ENCODE measurements at places on chromosomes 3 and 15.

GRCh38 chr3:156189927-156190326, 69.5 kb downstream of the KCNAB1 start:
- DNase-seq, result no peak
- no peaks in the 10 kb centered on the region for H3K36me3 ChIP-seq
- no peak overlapping the region for H3K4me3 ChIP-seq
- H3K4me1 ChIP-seq, result no peaks in the 10 kb centered on the region
- H3K27me3 ChIP-seq, result no peaks in the 10 kb centered on the region

DNA sequence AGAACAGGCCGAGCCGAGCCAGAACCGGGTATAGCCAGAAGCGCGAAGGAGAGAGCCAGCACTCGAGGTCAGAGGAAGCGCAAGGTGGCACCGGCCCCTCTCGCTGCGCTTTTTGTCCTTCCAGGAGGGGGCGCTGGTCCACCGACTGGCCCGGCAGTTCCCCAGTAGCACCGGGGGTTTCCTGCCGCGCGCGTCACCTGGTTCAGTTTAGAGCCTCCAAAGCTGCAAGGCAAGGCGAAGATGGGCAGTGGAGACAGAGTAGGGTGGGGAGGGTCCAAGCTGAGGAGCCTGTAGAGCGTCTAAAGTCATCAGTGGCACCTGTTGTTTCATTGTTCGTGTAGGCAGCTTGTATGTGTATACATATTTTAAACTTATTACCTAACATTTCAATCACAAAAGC, 7.6 kb upstream of the NR2E3 start:
- H3K27me3 ChIP-seq, result no peaks in the 10 kb centered on the region
- no peaks in the 10 kb centered on the region for H3K36me3 ChIP-seq
- no peaks in the 10 kb centered on the region for H3K4me1 ChIP-seq
- DNase-seq, result no peak

DNA sequence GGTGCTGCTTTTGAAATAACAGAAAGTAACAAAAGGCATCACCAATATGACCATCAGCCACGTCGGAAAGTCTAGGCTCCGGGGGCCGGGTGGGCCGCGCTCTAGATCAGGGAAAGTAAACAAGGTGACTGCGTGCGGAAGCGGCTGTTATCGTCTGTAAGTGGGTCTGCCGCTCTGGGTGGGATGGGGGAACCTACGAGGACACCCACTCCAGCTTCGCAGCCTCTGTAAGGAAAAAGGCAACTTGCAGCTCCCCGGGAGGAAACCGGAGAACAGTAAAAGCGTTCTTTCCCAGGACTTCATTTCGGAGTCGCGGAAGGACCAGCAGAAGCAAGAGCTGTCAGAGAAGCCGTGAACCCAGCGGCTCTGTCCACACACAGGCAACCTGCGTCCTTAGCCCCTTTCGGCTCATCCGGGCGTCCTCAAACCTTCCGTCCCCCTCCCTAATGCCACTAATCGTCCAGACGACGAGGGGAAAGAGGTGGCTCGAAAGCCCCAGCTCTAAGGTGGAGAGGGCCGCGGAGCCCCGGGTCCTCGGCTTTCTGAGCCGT, 461 bp downstream of the XRN1 start:
- H3K36me3 ChIP-seq, result peaks cover 4% of the 10 kb centered on the region
- peaks cover 26% of the 10 kb centered on the region for H3K4me1 ChIP-seq
- DNase-seq, result no peak
- peak overlapping the region; percentile 99 for H3K4me3 ChIP-seq
- H3K27ac ChIP-seq, result peak overlapping the region; percentile 97
- no peaks in the 10 kb centered on the region for H3K27me3 ChIP-seq

DNA sequence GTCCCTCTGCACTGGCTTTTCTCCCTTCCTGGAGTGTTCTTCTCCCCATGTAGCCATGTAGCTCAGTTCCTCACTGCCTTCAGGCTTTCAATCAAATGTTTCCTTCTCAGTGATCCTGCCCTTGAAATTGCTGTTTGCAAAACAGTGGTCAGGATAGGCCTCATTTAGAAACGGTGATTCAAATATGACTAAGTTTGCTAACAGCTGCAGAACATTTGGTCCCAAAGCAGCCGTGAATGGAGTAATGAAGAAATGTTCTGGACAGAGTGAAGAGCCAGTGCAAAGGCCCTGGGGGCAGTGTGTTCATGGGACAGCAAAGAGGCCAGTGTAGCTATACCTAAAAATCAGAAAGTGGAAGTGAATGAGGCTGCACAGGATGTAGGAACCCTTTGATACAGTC, 223.4 kb downstream of the FEZF2 start:
- H3K4me3 ChIP-seq, result peak overlapping the region; percentile 31
- no peak for DNase-seq
- peaks cover 34% of the 10 kb centered on the region for H3K4me1 ChIP-seq
- peak overlapping the region; percentile 71 for H3K27ac ChIP-seq
- no peaks in the 10 kb centered on the region for H3K36me3 ChIP-seq

- peak overlapping the region; percentile 92 for H3K27ac ChIP-seq
- DNase-seq, result no peak
- H3K4me1 ChIP-seq, result peaks cover 51% of the 10 kb centered on the region
Observed at GRCh38 chr3:124886168-124887056, 753 bp downstream of the ITGB5 start.

DNA sequence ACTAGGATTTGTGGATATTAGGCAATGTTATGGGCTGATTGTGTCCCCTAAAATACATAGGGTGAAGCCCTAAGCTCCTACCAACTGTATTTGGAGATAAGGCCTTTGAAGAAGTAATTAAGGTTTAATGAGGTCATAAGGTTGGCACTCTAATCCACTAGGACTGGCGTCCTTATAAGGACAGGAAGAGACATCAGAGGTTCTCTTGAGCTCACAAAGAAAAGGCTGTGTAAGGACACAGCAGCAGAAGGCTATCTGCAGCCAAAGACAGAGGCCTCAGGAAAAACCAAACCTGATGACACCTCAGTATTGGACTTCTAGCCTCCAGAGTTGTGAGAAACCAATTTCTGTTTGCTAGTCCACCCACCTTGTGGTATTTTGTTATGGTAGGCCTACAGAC, 416.7 kb downstream of the ZBTB20 start:
- no peak for DNase-seq
- H3K4me3 ChIP-seq, result no peak overlapping the region
- H3K27me3 ChIP-seq, result no peaks in the 10 kb centered on the region

DNA sequence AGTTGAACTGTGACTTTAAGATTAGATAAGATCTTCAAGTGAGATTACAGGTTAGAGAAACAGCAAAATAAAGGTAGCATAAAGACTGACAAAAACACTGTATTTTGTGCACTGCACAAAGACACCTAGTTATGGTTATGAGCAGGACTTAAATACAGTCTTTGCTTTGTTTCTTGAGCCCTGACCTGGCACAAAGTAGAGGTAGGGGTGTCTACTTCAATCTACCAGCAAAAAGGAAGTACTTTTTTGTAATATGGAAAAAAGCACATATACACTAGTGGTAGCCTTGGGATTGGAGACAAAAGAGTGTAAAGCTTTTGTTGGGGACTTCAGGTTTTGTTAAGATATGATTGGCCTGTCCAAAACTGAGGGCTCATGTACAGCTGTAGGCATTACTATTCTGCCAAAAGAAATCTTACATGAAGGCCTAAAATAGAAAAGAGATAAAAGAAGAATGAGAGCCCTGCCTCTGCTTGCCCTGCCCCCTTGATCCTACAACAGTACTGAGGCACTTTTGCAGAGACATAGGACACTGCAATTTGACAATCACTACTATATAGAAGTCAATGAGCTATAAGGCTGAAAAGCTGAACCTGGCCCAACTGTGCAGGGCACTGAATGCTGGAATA, 194.3 kb downstream of the CBLB start:
- DNase-seq, result no peak
- no peaks in the 10 kb centered on the region for H3K27me3 ChIP-seq
- peaks cover 21% of the 10 kb centered on the region for H3K4me1 ChIP-seq
- no peak overlapping the region for H3K27ac ChIP-seq
- H3K36me3 ChIP-seq, result peaks cover 9% of the 10 kb centered on the region

- H3K4me3 ChIP-seq, result no peak overlapping the region
- H3K27me3 ChIP-seq, result no peaks in the 10 kb centered on the region
- no peak overlapping the region for H3K27ac ChIP-seq
- no peaks in the 10 kb centered on the region for H3K36me3 ChIP-seq
- peaks cover 11% of the 10 kb centered on the region for H3K4me1 ChIP-seq
- no peak for DNase-seq
Observed at GRCh38 chr15:60656041-60656440, 177.1 kb upstream of the ICE2 start.

DNA sequence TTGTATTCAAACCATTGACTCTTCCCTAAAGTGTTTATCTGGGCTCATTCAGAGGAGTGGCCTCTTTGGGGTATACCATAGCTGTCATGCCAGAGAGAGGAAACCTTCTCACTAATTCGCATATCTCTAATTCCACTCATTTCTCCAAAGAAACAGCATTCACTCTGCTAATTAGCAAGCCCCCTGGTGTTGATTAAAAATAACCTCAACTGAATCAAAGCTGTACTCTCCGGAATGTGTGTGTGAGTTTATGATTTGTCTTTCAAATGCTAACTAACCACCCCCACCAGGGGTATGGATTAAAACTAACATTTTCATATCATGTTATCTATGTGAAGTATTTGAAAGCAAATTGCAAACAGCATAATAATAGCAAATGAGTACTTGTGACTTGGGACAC, 45.5 kb downstream of the PAQR5 start:
- no peaks in the 10 kb centered on the region for H3K27me3 ChIP-seq
- H3K4me1 ChIP-seq, result no peaks in the 10 kb centered on the region
- H3K27ac ChIP-seq, result no peak overlapping the region

GRCh38 chr3:179324270-179324754, 1.5 kb downstream of the ZNF639 start:
- peak overlapping the region; percentile 79 for H3K4me3 ChIP-seq
- DNase-seq, result no peak
- no peaks in the 10 kb centered on the region for H3K27me3 ChIP-seq
- H3K36me3 ChIP-seq, result peaks cover 11% of the 10 kb centered on the region

DNA sequence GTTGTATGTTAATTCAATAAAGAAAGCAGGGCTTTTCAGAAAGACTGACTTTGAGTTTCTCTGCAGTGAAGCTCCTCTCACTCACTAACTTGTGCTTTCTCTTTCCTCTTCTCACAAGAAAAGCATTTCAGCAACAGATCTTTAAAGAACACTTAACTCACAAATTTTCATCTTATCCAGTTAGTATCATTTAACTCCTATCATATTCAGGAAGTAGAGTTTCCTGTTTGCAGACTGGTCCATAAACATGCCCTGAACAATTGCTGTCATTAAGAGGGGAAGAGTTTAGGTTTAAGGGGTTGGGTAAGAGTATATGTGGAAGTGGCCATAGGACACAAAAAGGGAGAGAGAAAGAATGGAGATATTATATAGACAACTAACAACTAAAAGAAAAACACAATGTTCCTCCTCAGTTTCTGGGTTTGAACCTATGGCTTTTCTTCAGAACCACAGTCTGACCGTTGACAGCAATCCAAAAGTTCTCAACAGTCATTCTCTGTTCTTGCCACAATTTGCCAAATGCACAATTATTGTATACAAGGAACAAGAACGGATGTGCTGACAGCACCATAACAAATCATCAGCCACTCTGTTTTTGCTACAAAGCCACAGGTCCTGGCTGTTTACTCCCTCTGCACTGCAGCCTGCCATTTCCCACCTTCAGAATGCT, 63.9 kb downstream of the CHAC1 start:
- no peaks in the 10 kb centered on the region for H3K36me3 ChIP-seq
- H3K27me3 ChIP-seq, result no peaks in the 10 kb centered on the region
- no peak for DNase-seq
- peaks cover 15% of the 10 kb centered on the region for H3K4me1 ChIP-seq
- H3K4me3 ChIP-seq, result no peak overlapping the region

- H3K4me3 ChIP-seq, result no peak overlapping the region
- DNase-seq, result no peak
- H3K27me3 ChIP-seq, result no peaks in the 10 kb centered on the region
- no peak overlapping the region for H3K27ac ChIP-seq
- H3K36me3 ChIP-seq, result no peaks in the 10 kb centered on the region
Observed at GRCh38 chr3:87197531-87197930, 29.6 kb upstream of the CHMP2B start.

GRCh38 chr3:32127219-32127826, 20.9 kb downstream of the GPD1L start:
- no peaks in the 10 kb centered on the region for H3K4me1 ChIP-seq
- H3K27ac ChIP-seq, result no peak overlapping the region
- no peak overlapping the region for H3K4me3 ChIP-seq
- H3K36me3 ChIP-seq, result peaks cover 4% of the 10 kb centered on the region

DNA sequence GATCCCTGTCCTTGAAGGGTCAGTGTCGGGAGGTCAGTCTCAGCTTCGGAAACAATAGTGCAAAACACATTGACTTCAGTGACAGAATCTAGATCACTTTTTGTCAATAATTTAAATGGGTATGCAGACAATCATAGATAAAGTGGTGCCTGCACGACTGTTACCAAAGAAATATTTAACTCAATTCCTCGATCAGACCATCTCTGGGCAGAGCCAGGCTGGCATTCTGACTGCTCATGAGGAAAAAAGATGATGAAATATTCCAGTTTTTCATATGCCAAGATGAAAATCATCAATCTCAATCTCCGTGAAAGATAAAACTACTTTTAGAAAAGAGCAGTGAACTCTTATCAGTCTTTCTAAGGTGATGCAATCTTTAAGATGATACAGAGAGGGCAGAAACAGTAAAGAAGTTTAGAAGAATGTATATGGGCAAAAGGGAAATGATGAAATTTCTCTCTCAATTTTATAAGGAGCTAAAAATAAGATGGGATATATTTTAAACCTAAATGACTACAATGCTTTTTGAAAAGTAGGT, 169.9 kb downstream of the WDR72 start:
- DNase-seq, result no peak
- no peaks in the 10 kb centered on the region for H3K27me3 ChIP-seq
- no peak overlapping the region for H3K4me3 ChIP-seq
- no peaks in the 10 kb centered on the region for H3K36me3 ChIP-seq
- H3K4me1 ChIP-seq, result no peaks in the 10 kb centered on the region

GRCh38 chr15:93166675-93167074, 77.7 kb upstream of the RGMA start:
- H3K4me3 ChIP-seq, result no peak overlapping the region
- no peaks in the 10 kb centered on the region for H3K36me3 ChIP-seq
- no peak for DNase-seq
- peaks cover 12% of the 10 kb centered on the region for H3K4me1 ChIP-seq

GRCh38 chr3:141050576-141051442, at the start of gene SPSB4:
TSS of gene SPSB4 (plus strand) at chr3:141051347. CDS start at chr3:141066105, 14,758 bp downstream.
- peak; percentile 20 for DNase-seq
- H3K27me3 ChIP-seq, result no peaks in the 10 kb centered on the region
- H3K4me3 ChIP-seq, result peak within 1 kb of the TSS; percentile 71
- H3K27ac ChIP-seq, result peak within 1 kb of the TSS; percentile 58

- no peak overlapping the region for H3K27ac ChIP-seq
- H3K36me3 ChIP-seq, result no peaks in the 10 kb centered on the region
- H3K27me3 ChIP-seq, result no peaks in the 10 kb centered on the region
- no peaks in the 10 kb centered on the region for H3K4me1 ChIP-seq
- DNase-seq, result no peak
Observed at GRCh38 chr15:25474251-25474650, 35.4 kb upstream of the UBE3A start.

Measured in thoracic aorta (tissue), 2 donors.